ENCODE measurements at places on chromosomes 5 and 9.

- no peak for DNase-seq
Measured at GRCh38 chr9:123253204-123253603, 15.2 kb downstream of the STRBP start.

DNA sequence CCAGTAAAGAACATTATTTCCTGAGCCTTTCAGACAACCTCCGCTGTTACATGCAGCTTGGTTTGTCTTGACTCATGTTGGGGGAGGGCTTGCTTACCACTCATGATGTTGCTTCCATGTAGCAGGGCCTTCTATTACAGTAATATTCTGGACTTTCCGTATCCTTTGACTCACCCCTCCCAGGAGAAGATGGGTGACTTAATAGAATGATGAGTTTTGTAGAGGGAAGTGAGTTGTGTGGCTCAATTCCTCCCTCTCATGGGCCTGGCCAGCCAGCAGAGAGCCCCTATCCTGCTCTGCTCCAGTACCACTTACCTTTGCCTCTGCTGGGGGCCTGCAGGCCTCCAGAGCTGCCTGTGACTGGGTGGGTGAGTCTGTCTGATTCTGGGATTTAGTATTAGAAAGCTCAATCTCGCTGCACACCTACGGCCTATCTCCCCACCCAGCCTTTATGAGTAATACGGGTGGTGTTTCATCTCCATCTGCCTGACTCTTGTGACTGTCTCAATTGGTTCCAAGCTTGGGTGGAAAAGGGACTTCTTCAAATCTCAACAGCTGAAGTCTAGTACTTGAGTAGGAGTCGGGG, 52.6 kb upstream of the KLF9 start:
- DNase-seq, result no peak

- DNase-seq, result no peak
Measured at GRCh38 chr9:31119890-31120454, 1264.5 kb upstream of the ACO1 start.

DNA sequence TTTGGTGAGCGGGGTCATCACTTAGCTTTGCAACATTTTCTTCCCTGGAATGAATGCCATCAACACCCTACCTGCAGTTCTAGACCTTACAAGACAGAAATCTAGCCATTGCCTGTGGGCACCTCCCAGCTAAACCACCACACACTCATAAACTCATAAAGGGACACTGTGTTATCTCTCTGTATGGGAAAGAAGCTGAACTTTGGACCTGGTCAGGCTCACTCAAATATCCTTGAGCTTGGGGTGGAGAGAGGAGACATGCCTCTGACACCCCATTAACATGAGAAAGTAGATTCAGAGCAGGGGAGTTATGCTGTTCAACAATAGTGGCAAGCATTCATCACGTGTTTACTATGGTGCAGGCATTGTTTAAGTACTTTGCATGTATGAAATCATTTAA, 205.6 kb downstream of the ZNF462 start:
- DNase-seq, result no peak

DNA sequence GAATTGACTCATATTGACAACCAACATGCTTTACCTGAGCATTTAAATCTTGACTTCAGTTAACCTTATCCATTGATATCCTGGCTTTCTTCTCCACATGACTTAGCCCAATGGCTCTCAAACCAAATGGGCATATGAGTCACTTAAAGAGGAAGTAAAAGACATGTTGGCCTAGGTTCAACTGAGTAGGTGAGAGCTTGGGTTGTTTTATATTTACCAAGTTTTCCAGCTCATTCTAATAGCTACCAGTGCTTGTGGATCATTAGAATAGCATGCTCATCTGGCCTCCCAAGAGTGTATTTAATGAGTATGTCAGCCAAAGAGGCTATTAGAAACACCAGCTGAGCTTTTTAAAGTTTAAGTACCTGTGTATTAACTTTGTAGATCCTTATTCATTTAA, 1049.0 kb downstream of the PTPRD start:
- peak; percentile 10 for DNase-seq
